ENCODE measurements at places on chromosomes 1 and 21.

DNA sequence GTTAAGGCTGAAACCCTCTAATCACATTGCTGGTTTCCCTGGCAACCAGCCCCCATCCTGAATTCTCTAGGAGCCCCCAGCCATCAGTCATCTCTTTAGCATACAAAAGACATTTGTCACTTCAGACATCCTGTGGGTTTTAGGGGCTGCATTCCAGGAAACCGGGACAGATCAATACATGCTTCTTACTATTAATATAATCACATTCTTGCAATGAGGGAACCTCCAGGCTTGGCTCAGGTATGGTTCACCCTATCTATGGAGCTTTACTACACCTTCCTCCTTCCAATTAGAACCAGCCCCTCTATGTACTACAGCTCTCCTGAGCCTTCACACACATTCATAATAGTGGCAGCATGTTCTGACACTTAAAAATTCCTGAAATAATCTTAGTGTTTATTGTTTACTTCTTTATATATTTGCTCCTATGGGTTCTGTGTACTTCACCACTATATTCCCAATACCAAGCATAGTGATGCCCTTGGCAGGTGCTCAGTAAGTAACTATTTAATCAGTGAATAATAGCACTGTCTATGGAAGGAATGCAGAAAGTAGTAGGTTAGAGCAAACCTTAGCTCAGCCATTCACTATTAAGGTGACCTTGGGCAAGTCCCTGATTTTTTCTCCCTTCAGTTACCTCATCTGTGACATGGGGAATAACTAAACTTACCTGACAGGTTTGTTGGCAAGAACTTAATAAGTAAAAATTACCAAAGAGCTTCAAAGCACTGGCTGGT, 59.6 kb downstream of the ZNF678 start:
- no peak for DNase-seq

GRCh38 chr1:94858276-94858675, 38.1 kb downstream of the SLC44A3 start:
- DNase-seq: no peak

DNA sequence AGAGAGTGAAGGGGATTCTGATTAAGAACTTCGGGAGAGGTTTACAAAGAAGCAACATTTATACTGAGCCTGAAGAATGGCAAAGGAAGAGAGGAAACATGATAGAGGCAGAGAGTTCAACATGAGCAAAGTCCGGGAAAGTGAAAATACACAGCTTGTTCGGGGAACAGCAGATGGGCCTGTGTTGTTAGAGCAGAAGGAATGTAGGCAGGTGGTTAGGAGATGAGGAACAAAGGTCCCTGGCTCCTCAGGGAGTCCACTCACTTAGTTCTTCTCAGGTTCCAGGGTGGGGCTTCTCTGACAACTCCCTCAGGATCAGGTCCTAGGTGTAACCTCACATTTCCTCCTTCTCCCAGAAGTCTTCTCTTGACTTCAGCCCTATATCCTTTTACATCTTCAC, 5.1 kb upstream of the ZNF326 start:
- DNase-seq: no peak

- DNase-seq: no peak
Measured at GRCh38 chr1:234355782-234356510, 17.3 kb upstream of the COA6 start.

DNA sequence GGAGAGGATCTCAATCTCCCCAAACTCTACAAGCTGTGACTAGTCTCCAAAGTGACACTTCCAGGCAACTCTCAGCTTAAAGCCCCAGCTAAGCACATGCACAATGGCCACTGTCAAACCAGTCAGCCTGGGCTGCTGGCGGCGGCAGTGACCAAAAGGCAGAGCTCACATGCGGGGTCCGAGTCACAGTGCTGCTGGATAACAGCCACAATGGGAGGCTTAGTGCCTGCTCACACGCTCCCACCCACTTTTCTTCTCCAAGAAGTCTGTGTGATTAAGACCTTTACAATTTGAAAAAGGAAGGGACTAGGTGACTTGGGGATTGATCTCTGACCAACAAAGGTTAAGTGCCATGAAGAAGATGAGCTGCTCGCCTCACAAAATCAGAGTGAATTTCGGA, 16.8 kb downstream of the RIPK4 start:
- no peak for DNase-seq

- DNase-seq: no peak
Measured at GRCh38 chr1:213761845-213762407, 225.8 kb upstream of the PROX1 start.

GRCh38 chr1:40773748-40774265, 9.8 kb upstream of the KCNQ4 start:
- DNase-seq: no peak

DNA sequence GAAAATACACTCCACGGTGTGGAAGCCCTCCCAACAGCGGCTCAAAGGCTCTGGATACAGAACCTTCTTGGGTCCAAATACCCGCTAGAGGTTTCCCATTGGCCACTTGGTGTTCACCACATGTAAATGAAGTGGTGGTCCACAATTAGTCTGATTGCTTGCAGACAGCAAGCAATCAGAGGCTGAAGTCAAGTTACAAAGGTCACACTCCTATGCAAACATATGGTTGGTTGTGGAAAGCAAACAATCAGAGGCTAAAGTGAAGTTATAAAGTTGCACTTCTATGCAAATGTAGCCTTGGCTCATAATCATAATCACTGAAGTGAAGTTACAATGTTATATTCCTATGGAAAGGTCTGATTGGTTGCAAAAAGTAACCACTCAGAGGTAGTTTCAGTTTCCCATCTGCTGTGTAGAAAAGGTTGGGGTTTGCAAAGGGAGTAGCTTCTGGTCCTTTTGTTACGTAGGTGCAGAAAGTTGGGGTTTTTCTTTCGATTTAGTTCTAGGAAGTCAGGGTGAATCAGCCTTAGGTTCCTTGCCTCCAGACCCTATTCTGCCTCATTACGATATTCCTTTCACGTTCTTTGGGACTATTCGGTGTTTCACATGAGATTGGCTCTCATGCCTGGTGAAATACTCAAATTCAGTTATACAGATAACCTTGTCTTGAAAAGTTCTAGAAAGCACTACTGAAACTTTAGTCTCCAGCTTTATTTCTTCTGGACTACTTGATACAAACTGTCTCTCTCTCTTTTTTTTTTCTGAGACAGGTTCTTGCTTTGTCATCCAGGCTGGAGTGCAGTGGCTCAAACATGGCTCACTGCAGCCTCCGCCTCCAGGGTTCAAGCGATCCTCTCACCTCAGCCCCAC, 36.7 kb upstream of the MTF2 start:
- no peak for DNase-seq

- DNase-seq: no peak
Measured at GRCh38 chr1:87644033-87644578, 315.4 kb downstream of the LMO4 start.

DNA sequence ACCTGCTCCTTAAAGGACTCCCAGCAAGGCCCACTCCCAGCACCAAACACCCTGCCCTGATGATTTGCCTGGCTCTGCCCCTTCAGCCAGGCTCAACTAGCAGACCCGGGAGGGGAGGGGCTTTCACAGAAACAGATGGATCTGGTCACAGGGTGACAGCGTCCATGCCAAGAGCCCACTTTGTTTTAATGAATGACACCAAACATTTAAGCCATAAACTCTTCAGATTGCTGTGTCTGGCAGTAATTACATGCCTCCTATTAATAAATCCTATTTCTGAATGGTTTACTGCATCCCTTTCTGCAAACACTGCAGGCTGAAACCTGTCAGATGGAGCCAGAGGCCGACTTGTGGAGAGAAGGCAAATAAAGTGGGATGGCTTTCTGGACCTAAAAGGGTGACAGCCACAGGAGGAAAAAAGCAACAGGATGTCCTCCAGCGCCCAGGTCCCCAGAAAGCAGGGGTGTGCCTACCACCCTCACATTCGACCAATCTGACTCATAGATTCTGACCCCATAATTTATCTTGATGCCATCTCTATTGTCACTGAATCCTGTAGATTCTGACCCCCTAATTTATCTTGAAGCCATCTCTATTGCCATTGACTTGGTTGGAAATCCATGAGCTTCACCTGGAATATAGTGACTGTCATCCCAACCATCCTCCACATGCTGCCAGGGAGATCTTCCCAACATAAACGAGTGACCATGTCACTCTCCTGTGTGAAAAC, 200.9 kb downstream of the PLPP3 start:
- peak; percentile 28 for DNase-seq

Data from NCI-H774 (cell line).